SK-N-DZ (cell line): ENCODE measurements at places on chromosomes 16 and 17.

- no peak for DNase-seq
Measured at GRCh38 chr16:85163278-85164112, 51.2 kb upstream of the CIBAR2 start.

GRCh38 chr16:57810197-57811031 lies 8.1 kb upstream of the KIFC3 start:
- no peak for DNase-seq

DNA sequence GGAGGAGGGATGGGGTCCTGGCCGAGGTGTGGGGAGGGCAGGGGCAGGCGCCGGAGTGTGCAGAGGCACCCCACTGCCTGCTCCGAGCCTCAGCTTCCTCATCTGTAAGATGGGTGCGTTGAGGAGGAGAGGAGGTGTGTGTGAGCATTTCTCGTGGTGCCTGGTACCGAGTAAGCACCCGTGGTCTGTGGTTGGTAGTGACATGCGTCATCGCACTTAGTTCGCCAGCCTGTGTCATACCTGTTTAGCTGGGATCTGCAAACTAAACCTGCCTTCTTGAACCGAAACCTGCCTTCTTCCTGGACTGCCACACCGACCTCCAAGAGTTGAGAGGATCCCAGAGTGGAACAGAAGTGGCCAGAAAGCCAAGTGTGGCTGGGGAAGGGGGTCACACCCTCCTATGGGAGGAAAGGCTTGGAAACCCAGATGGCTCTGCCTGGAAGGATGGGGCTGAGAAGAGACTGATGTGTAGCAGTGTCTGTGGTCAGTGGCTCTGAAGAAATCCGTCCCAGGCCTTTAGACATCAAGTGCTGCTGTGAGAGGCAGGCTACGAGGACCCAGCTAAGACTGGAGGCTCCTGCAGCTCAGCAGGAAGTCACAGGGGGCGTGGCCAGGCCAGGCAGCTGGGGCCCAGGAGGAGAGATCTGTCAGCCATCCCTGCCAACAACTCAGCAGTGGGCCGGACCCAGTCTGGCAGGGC lies 162.6 kb upstream of the PLCG2 start:
- no peak for DNase-seq

DNA sequence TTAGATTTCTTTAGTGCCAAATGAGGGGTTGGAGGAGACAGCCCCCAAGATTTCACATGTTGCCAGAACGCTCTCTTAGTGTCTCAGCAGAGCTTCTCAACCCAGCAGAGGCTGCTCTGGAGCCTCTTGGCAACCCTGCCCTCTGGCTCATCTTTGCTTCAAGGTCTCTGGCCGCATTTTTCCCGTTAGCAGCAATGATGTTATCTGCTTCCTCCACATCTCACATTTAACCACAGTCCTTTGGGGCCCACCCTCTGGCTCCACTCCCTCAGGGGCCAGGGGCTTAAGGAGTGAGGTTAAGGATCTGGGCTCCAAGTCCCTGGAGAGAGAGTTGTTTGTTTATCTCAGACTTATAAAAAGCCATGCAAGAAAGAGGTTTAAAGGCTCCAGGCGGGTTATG lies 3.3 kb upstream of the XYLT1 start:
- DNase-seq: peak; percentile 43

- DNase-seq: no peak
Measured at GRCh38 chr16:87653234-87653633, 50.9 kb downstream of the JPH3 start.

DNA sequence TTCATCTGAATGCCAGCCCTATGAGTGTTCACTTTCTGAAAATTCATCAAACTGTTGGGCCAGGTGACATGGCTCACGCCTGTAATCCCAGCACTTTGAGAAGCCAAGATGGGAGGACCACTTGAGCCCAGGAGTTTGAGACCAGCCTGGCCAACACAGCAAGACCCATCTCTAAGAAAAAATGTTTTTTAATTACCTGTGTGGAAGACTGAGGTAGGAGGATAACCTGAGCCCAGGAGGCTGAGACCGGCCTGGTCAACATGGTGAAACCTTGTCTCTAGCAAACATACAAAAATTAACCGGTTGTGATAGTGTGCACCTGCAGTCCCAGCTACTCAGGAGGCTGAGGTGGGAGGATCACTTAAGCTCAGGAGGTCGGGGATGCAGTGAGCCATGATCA lies 10.3 kb downstream of the MYH11 start:
- DNase-seq: no peak

DNA sequence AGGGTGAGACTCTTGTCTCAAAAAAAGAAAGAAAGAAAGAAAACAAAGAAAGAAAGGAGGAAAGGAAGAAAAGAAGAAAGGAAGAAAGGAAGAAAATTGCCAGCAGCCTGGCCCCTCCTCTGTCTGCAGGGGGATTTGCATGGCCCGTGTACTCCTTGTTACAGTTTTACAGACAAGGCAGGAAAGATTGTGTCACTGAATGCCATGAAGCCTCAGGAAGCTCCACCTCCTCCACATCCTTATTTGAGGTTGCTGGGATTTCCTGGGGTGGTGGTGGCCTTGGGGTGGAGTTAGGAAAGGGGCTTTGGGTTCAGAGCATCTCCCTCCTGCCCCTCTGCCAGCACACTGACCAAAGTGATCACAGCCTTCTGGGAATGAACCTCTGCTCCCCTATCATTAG lies 23.6 kb downstream of the CFAP20 start:
- DNase-seq: no peak

DNA sequence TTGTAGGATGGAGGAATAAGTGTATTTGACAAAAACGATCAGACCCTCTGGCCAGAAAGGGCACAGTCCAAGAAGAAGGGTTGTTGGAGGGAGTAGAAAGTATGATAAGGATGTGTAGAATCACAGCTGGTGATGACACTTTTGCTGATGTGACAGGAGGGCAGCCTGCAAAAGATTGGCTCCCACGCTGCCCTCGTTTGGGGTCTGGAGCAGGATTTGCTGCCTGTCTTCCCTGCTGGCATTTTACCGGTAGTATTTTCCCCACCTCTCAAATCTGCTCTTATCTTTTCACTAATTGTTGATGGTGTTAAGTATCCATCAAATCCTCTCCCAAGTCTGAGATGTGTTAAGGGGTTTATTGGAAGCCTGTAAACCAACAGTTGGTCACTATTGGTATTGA lies 208.8 kb downstream of the CCDC182 start:
- DNase-seq: no peak

DNA sequence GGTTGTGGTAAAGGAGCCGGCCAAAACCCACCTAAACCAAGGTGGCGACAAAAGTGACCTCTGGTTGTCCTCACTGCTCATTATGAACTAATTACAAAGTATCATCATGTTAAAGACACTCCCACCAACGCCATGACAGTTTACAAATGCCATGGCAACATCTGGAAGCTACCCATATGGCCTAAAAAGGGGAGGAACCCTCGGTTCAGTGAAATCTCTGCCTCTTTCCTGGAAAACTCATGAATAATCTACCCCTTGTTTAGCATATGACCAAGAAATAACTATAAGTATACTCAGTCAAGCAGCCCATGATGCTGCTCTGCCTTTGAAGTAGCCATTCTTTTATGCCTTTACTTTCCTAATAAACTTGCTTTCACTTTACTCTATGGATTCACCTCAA lies 72.2 kb downstream of the CYLD start:
- DNase-seq: no peak

DNA sequence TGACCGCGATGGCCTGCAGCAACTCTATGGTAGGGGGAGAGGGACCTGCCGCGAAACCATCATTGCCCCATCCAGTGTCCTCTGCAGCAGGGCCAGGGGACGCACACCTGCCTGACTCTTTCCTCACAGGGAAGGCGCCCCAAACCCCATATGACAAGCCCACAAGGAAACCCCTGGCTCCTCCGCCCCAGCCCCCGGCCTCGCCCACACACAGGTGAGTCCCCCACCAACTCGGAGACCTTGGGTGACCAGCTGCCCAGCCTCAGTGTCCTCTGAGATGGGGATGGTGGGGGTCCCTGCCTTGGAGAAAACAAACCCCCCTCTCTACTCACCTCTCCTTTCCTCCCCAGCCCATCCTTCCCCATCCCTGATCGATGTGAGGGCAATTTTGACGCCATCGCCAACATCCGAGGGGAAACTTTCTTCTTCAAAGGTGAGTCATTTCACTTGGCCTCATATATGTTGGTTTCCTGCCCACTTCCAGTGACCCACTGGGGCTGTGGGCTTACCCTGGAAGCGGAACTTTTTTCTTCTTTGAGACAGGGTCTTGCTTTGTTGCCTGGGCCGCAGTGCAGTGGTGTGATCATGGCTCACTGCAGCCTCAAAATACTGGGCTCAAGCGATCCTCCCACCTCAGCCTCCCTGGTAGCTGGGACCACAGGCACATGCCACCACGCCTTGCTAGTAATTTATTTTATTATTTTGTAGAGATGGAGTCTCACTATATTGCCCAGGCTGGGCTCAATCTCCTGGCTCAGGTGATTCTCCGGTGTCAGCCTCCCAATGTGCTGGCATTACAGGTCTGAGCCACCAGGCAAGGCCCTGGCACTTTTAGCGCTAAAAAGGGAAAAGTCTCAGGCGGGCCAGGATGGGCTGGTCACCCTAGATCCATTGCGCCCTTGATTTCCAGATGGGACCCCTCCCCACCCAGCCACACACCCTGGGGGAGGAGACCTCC lies 8.0 kb upstream of the IL32 start:
- no peak for DNase-seq

DNA sequence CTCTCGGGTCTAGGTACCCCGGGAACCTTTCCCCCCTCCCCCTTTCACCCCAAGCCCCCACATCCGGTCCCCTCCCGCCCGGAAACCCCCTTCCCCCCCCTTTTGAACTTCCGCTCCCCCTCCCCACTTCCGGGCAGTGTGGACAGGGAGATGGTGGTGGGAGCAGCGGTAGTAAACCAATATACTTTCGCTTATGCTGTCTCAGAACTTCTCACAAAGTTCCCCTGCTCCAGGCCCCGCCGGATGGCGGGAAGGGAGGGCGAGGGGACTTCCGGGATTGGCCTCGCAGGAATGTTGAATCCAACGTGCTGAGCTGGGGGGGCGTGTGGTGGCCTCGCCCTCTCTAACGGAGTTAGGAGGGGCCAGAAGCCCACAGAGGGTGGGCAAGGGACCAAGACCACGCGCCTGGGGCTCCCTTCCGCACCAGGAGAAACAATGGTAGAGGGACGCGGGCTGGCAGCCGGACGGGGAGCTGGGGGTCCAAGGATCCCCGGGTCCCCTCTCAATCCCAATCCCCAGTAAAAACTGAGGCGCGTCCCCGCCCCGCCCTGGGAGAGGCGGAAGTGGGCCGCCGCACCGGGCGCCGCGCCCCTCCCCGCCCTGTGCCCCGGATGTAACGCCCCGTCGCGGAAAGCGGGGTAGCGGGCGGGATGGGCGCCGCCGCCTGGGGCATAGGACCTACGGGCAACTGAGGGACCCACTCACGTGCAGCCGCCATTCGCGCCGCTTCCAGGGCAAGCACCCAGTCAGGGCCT lies 742 bp downstream of the PFN1 start:
- DNase-seq: peak; percentile 64

- DNase-seq: peak; percentile 2
Measured at GRCh38 chr16:22728167-22728836, 85.7 kb upstream of the HS3ST2 start.

GRCh38 chr17:44587339-44587738 lies 30.1 kb downstream of the FZD2 start:
- DNase-seq: peak; percentile 53

DNA sequence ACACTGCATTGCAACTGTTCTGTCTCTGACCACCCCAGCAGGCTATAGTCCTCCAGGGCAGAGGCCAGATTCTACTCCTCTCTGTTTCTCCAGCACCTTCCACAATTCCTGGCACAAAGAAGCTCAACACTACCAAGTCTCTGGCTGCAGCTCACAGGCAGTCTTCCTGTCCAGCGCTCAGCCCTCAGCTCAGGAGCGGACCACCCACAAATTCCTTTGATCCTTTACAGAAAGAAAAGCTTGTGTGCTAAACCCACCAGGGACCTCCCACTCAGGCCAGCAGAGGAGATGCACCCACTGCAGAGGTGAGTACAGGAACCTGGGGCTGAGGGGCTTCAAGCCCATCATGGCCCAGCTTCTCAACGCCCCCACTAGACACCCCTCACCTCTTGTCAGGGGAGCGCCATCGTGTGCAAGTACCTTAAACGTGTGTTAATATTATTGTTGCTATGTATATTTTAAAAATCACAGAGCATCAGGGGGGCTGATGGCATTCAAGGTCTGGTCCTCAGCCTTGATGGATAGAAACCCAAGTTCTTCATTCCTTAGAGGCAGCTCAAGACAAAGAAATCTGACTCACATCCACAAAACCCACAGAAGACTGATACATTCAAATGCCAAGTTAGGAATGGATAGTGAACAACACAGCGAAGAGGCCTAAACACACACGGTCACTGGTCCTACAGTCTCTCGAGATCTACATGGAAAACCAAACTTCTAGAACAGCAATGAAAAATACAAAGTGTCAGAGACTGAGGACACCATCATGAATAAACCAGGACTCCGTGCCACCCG lies 8.4 kb downstream of the HSDL1 start:
- no peak for DNase-seq

DNA sequence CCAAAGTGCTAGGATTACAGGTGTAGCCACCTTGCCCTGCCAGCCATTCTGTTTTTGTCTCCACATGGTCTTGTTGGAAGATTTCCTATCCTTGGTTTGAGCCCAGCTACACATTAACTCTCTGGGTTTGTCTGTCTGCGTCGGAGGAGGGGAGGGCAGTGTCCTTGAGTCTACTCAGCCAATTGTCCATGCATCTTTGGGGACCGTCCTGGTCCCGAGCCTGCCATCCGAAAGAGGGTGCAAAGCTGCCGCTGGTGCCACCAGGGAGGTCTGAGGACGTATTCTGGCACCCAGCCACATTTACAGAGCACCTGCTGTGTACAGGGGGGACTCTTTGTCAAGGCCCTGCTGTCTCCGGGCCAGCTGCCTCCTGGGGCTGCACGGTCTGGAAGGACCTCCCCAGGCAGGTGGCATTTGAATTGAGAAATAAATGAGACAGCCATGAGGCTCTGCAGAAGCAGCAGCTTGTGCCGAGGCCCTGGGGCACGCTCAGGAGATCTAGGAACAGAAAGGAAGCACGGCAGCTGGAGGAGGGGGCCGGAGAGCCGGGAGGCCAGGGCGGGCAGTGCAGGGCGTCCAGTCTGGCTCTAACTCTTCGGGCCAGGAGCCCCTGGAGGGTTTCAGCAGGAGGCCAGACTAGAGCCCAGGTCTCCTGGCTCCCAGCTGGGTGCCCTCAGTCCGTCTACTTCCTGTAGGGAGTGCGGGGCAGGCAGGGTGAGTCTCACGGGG lies 1.5 kb downstream of the CYBA start:
- DNase-seq: no peak

DNA sequence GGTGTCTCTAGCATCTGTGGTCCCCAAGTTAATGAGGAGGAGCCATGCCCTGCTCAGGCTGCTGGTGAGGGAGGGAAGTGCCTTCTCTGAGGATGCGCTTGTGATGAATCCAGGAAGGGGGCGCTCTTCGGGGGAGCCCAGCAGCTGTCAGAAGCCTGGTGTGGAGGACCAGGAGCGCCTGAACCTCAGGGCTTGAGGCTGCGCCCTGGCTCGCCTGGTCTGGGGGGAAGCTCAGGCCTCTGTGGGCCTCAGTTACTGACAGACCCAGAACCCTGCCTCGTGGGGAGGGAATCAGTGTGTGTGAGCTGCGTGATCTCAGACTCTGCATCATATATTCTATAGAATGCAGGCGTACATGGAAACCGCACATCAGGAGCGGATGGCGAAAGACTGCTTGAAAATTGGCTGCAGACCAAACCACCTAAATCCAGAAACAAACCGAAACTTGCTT lies 126.1 kb downstream of the SEC14L1 start:
- no peak for DNase-seq

GRCh38 chr17:52758481-52758880 lies 600.0 kb upstream of the CA10 start:
- no peak for DNase-seq

- no peak for DNase-seq
Measured at GRCh38 chr17:8466456-8466855, 30.8 kb downstream of the NDEL1 start.
